Lower lobe of right lung (tissue), 2 donors: ENCODE measurements at places on chromosomes 12 and 14.

DNA sequence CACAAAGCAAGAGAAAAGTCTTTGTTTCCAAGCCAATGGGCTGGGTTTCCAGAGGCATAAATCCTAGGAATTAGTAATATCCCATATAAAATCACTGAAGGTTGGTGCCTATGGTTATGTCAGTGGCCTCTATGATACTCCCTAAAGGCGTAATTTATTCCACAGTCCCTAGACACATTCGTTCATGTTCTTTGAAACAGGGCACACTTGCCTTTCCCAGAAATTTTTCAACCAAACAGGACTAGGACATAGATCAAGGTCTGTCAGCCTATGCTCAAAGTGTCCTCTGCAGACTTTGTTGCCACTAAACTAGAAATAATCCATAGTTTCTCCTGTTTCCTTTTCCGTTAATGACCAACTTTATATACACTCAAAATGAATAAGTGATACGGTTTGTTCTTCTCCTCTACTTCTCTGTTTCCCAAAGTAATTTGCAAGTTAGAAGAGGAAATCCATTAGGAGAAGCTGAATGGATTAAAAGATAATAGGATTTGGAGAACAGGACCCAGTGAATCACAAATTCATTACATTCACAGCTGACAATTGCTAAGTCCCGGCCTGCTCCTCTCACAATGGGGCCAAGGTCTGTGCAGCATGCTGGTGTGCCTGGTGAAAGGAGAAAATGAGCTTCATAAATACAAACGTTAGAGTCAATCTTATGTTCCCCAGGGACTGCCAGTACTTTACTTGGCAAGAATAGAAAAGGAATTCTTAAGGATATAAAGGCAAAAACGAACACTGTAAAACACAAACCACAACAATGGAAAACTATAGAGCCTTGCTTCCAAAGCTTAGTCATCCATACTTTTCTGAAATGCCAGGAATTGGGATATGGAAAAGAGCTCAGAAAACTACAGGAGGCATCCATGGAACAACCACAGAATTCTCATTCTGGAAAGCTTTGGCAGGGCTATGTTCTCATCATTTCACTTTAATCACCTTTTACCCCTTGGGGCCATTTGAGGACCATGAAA lies 966.2 kb downstream of the NRXN3 start:
- no peak for DNase-seq

GRCh38 chr12:58359084-58359483 lies 417.7 kb downstream of the ATP23 start:
- DNase-seq: no peak

- no peak for DNase-seq
These were observed 152.7 kb downstream of the AEBP2 start for GRCh38 chr12:19591951-19592350.

GRCh38 chr12:131608740-131609690 lies 101.9 kb upstream of the SFSWAP start:
- peak; percentile 78 for DNase-seq

DNA sequence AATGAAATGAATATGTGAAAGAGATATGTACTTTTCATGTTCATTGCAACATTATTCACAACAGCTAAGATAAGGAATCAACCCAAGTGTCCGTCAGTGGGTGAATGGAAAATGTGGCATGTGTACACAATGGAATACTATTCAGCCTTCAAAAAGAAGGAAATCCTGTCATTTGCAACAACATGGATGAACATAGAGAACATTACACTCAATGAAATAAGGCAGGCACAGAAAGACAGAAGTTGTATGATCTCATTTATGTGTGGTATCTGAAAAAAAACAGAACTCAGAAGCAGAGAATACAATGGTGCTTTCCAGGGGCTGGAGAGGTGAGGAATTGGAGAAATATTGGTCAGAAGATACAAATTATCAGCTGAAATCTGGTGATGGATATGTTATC lies 54.0 kb downstream of the TAOK3 start:
- DNase-seq: no peak

DNA sequence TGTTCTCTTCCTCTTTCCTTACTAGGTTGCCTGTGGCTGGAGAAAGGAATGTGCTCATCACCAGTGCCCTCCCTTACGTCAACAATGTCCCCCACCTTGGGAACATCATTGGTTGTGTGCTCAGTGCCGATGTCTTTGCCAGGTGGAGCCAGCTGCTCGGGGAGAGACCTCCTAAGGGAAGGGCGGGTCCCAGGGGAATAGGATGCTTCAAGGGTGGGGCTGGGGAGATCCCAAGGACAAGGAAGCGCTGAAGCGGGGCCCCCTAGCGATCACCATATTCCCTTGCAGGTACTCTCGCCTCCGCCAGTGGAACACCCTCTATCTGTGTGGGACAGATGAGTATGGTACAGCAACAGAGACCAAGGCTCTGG lies 10.2 kb downstream of the MARS1 start:
- DNase-seq: no peak

DNA sequence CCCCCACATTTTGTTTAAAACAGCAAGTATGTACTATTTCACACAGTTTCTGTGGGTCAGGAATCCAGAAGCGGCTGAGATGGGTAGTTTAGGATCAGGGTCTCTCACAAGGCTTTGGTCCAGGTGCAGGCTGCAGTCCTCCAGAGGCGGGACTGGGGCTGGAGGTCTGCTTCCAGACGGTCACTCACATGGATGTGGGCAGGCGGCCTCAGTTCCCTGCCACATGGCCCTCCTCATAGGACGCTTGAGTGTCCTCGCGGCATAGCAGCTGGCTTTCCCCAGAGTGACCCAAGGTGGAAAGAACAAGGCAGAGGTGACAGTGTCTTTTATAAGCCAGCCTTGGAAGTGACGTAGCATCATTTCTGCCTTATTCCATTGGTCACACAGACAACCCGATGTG lies 7.9 kb upstream of the C1RL start:
- DNase-seq: no peak

DNA sequence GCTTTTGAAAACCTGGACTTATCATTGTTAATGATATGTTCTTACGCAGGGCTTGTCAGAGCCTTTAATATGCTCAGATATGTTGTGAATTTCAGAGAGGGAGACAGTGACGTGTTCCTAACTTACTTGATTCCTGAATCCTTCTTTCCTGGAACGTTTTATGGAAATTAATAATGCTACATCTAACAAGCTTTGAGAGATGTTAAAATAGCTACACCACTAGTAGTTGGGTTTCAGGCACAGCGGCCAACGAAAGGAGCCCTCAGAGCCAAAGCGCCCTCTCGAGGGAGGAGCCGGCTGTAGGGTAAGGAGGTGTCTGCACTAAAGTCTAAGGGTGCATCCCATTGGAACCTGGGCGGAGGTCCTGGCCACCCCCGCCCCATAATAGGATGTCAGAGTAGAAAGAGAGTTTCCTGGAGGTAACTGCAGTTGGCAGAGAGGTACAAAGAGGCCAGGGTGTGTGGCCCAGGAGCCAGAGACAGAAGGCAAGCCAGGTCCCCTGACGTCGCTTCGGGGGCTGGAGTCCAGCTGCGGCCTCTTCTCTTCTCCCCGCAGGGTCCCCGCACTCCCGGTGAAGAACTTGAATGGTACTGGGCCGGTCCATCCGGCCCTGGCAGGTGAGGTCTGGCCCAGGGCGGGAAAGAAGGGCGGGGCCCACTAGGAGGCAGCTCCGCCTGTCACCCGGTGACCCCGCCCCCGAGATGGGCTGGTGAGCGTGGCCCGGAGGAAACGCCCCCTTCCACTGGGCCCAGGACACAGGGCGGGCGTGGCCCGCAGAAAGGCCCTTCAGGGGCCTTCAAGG lies 36.3 kb downstream of the DTX1 start:
- DNase-seq: peak; percentile 70

- DNase-seq: no peak
These were observed 110.9 kb downstream of the PAH start for GRCh38 chr12:102806110-102806509.

GRCh38 chr12:120909633-120910298 lies 5.6 kb upstream of the SPPL3 start:
- no peak for DNase-seq

- DNase-seq: no peak
These were observed 15.7 kb downstream of the PLEKHG7 start for GRCh38 chr12:92718483-92718990.

- no peak for DNase-seq
These were observed 1.1 kb upstream of the SSH1 start for GRCh38 chr12:108858311-108859074.

DNA sequence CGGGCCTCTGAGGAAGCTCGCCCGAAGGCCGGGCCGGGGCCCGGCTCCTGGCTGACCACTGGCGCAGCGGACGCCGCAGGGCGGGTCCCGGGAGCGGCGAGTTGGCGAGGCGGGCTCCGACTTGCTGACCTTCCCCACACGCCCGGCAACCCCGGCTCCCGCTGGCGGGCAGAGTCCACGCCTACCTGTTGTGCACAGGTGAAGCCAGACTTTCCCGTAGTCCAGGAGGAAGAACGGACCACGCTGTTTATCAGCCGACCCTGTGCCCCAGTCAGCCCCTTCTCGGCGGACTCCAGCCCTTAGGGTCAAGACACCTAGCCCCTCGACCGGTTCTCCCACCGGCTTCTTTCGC lies 407 bp downstream of the HEATR5A start:
- peak; percentile 89 for DNase-seq

DNA sequence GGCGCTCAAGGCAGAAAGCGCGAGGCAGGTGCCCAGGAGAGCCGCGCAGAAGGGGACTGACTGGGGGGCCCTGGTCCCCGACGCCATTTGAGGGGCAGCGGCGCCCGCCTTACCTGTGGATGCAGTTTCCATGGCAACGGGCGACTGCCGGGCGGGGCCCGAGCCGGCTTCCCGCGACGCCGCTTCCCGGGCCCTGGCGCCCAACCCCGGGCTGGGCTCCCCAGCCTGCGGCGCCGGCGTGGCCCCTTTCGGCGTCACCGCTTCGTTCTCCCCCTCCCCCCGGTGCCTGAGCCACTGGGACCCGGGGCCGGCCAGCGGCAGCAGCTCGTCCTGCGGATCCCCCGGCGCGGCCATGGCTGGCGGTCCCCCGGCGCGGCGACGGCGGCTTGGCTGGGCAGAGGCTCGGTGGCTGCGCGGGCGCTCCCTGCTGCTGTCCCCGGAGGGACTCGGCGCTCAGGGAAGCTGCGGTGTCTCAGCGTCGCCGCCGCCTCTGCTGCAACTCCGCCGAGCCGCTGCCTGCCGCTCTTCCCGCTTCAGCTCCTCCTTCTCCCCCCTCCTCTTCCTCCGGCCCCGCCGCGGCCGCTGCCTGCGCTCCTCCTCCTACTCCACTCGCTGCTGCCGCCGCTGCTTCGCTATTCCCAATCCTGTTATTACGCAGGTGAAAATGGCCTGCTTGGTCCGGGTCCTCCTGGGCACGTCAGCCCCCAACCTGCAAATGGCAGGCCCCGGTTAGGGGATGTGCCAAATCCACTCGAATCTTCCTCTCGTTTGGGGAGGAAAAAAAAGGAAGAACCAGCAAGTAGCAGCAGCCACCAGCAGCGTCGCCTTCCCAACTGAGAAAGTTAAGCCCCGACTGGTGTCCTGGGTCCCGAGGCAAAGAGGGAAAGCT lies at the start of gene RTN1:
TSS of gene RTN1 (minus strand) at position 500 of the 889 bp plus-strand sequence. CDS start at position 354, 146 bp downstream.
- peak; percentile 80 for DNase-seq

- peak; percentile 75 for DNase-seq
These were observed 28.4 kb downstream of the SLC7A8 start for GRCh38 chr14:23154964-23155587.

GRCh38 chr14:106062502-106063272 lies 536.3 kb downstream of the TMEM121 start:
- DNase-seq: no peak

GRCh38 chr12:51505360-51506105 lies 80.9 kb downstream of the SLC4A8 start:
- DNase-seq: no peak

DNA sequence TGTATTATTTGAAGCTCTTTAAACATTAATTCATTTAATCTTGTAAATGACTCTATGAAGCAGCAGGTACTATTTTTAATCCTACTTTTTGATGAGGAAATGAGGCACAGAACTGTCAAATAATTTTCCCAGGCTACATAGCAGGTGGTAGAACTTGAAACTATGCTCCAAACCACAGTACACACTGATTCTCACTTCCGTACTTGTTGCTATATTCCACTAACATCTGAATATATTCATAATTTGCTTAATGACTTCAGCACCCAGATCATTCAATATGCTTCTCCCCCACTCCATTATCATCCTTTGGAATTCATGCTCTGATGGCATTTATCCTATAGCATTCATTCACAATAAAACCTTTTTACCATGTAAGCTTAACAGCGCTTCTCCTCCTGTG lies 4.9 kb downstream of the ERGIC2 start:
- no peak for DNase-seq

GRCh38 chr12:132486168-132486567 lies 3.8 kb upstream of the FBRSL1 start:
- DNase-seq: no peak

DNA sequence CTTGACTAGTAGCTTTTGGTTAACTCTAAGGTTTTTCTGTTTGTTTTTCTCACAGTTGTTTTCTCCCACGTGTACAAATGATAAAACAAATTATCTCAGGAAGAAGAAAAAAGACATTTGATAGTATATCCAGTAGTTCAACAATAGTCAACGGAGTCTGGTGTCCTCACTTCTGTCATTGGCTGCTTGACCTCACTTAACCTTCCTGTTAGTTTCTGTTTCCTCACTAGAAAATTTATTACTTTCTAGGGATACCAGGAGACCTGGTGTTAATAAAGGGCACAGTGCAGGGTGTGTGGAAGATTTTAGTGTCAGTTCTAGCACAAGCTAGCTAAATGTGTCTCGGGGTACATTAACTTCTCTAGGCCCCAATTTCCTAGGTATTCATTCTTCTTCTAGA lies 116.0 kb downstream of the PRKCH start:
- DNase-seq: no peak

DNA sequence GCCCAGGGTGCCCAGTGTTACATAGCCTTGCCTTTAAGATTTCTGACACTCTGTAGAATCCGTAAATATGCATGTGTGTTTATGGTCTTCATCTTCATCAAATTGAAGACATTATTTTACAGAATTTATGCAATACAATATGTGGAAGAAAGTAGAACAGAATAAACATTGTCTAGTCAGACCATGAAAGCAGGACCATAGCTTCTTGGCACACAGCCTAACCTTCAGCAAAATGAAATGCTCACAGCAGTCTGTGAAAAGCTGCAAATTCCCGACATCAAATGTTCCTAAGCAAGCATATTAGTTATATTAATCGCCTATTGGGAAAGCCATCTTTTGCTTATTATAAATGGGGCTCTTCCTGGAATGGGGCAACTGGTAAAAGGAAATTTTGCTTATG lies 111.3 kb upstream of the GARIN2 start:
- DNase-seq: no peak

DNA sequence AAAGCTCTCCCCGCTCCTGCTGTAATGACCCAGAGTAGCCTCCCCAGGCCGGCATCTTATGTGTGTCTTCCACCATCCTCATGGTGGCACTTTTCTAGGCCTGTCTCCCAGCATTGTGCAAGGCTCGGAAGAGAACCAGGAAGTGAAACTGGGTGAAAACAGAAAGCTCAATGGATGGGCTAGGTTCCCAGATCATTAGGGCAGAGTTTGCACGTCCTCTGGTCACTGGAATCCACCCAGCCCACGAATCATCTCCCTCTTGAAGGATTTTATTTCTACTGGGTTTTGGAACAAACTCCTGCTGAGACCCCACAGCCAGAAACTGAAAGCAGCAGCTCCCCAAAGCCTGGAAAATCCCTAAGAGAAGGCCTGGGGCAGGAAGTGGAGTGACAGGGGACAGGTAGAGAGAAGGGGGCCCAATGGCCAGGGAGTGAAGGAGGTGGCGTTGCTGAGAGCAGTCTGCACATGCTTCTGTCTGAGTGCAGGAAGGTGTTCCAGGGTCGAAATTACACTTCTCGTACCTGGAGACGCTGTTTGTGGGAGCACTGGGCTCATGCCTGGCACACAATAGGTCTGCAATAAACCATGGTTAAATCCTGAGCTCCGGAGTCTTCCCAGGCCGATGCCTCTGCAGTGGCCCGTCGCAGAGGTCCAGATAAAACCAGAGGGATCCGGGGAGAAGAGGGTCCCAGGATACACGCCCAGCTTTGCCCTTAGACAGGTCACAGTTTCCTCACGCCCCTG lies 15.6 kb downstream of the ACVRL1 start:
- DNase-seq: peak; percentile 70
